ENCODE measurements at places on chromosomes 5 and 9. TPM values are rescaled to one million over a fixed set of nuclear protein-coding genes. Genes with fewer than 3 reads are reported as not detected.

Gene PCDHGA10
- total RNA-seq, result 4.3 TPM

Gene SGCD
- total RNA-seq, result 9.2 TPM

Gene LCN15
- total RNA-seq, result not detected

Gene CDH6
- 40.0 TPM for total RNA-seq

Gene SHOC1
- under 0.01 TPM for total RNA-seq

Gene CER1
- not detected for total RNA-seq

Gene PTPRD
- 6.9 TPM for total RNA-seq

Measured in smooth muscle cell of bladder (primary cell).